ENCODE measurements at places on chromosomes 2 and 18.

- H3K27me3 ChIP-seq, result no peaks in the 10 kb centered on the region
- no peak for DNase-seq
- H3K4me1 ChIP-seq, result peaks cover 12% of the 10 kb centered on the region
- peaks cover 9% of the 10 kb centered on the region for H3K36me3 ChIP-seq
- no peak overlapping the region for H3K27ac ChIP-seq
Observed at GRCh38 chr2:207139552-207139951, 26.2 kb downstream of the KLF7 start.

DNA sequence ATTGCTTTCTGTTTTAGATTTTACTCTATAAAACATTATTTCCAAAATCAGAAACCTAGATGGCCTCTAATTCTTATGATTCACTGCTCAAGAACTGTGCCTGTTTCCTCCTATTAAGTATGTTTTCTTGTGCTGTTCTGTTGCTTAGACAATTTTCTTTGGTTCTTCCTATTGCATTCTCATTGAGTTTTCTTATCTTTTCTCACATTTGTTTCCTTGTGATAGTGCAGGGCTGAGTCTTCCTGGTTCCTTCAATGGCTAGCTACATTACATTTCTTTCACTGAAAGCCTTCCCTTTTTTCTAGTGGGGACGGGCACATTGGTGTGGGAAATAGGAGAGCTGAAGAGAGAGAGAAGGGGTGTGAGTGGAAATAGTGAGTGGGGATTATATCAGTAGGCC lies 183.4 kb downstream of the CALCRL start:
- no peaks in the 10 kb centered on the region for H3K4me1 ChIP-seq
- no peak for DNase-seq
- no peaks in the 10 kb centered on the region for H3K36me3 ChIP-seq
- H3K27me3 ChIP-seq, result no peaks in the 10 kb centered on the region

GRCh38 chr2:139411236-139411635 lies 631.0 kb upstream of the NXPH2 start:
- no peak overlapping the region for H3K4me3 ChIP-seq
- DNase-seq, result no peak

DNA sequence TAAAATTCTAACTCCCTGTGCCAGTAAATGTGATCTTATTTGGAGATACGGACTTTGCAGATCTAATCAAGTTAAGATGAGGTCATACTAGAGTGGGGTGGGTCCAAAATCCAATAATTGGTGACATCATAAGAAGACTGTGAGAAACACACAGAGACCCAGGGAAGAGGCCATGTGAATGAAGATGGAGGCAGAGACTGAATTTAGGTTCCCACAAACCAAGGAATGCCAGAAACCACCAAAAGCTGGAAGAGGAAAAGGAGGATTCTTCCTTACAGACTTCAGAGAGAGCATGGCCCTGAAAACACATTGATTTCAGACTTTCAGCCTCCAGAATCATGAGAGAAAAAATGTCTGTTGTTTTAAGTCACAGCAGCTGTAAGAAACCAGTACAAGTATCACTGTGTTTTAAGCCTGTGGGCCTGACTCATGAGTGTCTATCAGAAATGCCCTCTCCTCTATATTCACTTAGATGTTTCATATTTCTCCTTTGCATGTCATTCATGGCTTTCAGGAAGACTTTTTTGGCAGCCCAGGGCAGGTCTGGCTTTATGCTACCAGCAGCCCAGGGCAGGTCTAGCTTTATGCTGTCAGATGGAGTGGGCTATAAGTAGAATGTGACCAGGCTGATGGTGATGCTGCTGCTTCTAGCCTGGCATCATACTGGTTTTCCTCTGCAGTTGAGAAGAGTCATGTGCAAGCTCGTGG lies 100.0 kb downstream of the SPOPL start:
- no peak overlapping the region for H3K4me3 ChIP-seq
- peaks cover under 1% of the 10 kb centered on the region for H3K36me3 ChIP-seq
- no peaks in the 10 kb centered on the region for H3K4me1 ChIP-seq
- H3K27ac ChIP-seq, result peak overlapping the region; percentile 31
- H3K27me3 ChIP-seq, result no peaks in the 10 kb centered on the region

DNA sequence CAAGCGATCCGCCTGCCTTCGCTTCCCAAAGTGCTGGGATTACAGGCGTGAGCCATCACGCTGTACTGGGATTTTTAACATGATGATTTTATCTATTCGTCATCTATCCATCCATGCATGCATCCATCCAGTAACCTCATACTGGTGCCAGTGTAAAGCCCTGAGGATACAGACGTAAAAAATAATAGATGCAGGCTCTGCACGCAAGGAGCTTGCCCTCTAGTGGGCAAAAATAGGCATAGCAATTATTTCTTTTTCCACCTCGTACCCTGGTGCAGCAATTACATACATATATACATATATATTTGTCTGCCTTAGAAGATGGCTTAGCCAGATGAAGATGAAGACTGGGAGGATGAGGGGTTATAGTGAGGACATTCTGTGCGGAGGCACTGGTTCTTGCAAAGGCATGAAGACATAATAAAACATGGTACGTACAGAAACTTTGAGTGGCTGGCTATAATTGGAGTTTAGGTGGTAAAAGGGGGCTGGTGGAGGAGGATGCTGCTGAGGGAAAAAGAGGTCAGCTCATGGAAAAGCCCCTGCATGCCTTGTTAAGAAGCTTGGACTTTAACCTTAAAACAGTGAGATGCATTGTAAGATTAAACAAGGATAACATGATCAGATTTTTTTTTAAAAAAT lies 19.6 kb upstream of the RPIA start:
- no peak overlapping the region for H3K27ac ChIP-seq
- peaks cover 29% of the 10 kb centered on the region for H3K27me3 ChIP-seq
- H3K36me3 ChIP-seq, result no peaks in the 10 kb centered on the region
- no peak overlapping the region for H3K4me3 ChIP-seq

GRCh38 chr2:164458792-164459191 lies 162.5 kb downstream of the GRB14 start:
- no peak for DNase-seq
- H3K36me3 ChIP-seq, result no peaks in the 10 kb centered on the region
- no peak overlapping the region for H3K4me3 ChIP-seq
- H3K4me1 ChIP-seq, result no peaks in the 10 kb centered on the region

- no peak overlapping the region for H3K4me3 ChIP-seq
- no peak for DNase-seq
- H3K4me1 ChIP-seq, result no peaks in the 10 kb centered on the region
- H3K36me3 ChIP-seq, result no peaks in the 10 kb centered on the region
- no peak overlapping the region for H3K27ac ChIP-seq
- no peaks in the 10 kb centered on the region for H3K27me3 ChIP-seq
Observed at GRCh38 chr2:143764706-143765105, 635.5 kb downstream of the ARHGAP15 start.

Measured in mesenchymal stem cell (in vitro differentiated cells and primary cell).